ENCODE measurements at places on chromosomes 2 and 18.
A peak's percentile ranks its signal among the peaks of the same experiment; 100 is the strongest.

DNA sequence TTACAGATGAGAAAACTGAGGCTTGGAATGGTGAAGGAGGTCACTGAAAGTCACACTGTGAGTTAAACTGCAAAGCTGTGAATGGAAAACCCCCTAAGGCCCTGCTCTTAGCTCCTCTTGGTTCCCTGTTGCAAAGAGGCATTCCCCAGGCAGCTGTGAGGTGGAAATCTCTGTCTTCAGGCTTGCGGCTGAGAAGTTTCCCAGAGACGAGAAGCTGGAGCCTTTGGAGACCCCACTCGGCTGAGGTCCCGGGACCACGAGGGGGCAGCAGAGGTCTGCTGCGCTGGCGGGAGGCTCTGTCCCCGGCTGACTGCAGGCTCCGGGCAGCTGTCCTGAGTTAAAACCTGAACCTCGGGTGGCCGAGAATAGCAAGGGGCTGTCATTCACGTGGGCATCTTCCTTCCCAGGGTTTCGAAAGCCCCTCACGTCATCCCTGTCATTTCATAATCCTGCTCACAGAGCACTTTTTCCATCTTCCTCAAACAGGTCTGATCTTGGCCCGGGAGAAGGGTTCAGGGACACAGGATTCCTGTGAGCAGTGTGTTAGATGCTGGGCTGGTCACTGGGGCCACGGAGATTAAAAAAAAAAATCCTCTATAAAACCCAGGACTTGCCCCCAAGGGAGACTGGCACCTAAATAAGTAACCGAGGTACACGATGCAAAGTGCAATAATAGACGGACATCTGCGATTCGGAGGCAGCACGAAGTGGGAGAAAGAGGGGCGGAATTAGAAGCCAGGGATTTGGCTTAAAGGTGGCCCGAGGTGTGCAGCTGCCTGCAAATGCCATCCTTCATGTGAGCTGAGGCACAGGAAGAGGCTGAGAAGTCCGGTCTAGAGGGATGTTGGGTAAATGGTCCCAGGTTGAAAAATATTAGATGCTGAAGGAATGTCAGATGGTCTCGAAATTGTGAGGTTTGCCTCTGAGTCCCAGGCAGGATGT lies 24.6 kb upstream of the ATOH8 start:
- DNase-seq: peak; percentile 73

- DNase-seq: no peak
Measured at GRCh38 chr2:5674026-5674340, 18.2 kb upstream of the SOX11 start.

DNA sequence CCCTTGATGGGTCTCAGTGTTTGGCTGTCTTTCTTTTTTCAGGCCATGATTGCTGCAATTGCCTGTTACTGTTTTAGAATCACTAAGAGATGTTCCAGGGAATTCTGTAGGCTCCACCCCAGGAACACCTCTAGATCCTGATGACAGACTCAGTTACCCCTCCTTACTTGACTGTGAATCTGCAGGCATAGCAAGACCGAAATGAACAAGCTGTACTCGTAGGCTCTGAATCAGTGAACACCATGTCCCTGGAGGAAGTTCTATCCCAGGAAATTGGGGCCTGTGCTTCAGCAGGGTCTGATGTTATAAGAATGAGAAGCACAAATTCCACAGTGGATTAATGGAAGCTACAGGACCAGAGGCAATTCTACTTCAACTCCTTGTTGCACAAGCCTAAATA lies 148.6 kb downstream of the COPS8 start:
- DNase-seq: no peak

GRCh38 chr2:216792222-216793021 lies 67.4 kb downstream of the TNP1 start:
- no peak for DNase-seq

GRCh38 chr18:24935896-24936295 lies 416.1 kb downstream of the ZNF521 start:
- no peak for DNase-seq

GRCh38 chr2:2876331-2877221 lies 501.0 kb downstream of the EIPR1 start:
- DNase-seq: no peak

DNA sequence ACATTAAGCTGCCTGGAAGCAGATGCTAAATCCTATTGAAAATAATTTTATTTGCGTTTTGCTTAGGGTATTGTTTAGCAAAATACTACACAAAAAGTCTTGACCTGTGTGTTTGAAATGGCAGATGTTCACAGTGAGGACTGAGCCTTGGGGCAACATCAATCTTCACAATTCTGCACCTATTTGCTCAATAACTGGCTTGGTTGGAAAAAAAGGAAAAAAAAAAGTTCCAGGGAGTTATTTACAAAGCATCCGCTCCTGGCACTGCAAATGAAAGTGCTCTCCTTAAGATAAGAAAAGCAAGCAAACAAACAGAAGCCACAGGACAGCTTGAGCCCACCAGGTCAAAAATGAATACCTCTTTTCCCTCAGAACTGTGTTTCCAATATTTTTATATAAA lies 77.7 kb downstream of the MAP2 start:
- DNase-seq: no peak

DNA sequence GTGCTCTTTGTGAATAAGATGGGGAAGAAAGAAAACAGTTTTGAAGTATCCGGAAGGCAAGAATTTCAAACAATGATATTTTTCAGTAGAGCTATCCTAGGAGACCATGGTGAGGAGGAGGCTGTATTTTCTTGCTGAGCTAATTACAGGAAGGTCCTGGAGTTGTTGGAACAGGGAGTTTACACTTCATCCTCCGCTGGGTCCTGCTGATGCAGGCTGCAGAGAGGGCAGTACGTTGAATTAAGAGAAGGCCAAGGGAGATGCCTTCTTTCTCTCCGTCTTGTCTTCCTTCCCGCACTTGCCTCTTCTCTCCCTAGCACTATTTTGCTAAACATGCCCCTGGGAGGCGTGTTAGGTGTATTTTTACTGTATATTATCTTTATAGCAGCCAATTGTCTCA lies 60.0 kb upstream of the EDAR start:
- DNase-seq: no peak
